OCI-M1 (cell line): ENCODE measurements at places on chromosomes 1 and 21.

DNA sequence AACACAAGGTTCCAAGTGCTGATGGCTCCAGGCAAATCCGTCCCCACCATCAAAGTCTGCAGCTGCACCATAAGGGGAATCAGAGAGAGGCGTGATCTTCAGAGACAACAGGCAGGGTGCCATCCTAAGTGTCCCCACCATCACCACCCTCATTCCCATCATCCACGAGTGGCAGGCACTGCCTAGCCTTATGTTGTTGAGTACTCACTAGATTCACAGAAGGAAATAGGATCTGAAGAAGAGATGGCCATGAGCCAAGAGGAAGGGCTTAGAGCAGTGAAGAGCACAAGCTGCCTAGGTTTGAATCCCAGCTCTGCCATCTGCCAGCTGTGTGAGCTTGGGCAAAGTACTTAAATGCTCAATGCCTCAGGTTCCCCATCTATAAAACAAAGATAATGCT is 207.3 kb upstream of the CSF3R start:
- DNase-seq = no peak

- no peak for DNase-seq
These were observed 1.2 kb upstream of the KRTAP23-1 start for GRCh38 chr21:30349572-30349971.

GRCh38 chr1:212351588-212352362 is 62.9 kb downstream of the PACC1 start:
- peak; percentile 26 for DNase-seq

GRCh38 chr1:230807029-230807428 is 59.8 kb downstream of the CAPN9 start:
- DNase-seq = no peak

DNA sequence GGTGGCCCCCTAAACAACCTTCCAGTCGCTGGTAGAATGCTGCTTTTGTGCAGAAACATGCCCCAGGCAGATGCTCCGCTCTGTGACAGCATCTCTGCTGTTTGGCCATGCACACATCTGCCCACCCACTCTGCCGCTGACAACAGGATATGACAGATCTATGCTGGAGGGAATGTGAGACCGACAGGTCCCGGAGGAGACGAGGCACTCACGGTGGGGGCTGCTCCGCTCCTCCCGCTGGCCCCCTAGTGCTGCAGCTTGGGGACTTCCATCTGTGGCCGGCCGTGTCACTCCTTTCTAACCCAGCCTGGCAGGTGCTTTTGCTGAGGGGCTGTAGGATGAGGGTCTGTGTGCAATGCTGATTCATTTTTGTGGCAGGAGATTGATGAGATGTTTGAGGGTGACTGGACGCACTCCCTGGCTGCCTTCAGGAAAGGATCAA is 49.1 kb upstream of the DMRTB1 start:
- DNase-seq = no peak

DNA sequence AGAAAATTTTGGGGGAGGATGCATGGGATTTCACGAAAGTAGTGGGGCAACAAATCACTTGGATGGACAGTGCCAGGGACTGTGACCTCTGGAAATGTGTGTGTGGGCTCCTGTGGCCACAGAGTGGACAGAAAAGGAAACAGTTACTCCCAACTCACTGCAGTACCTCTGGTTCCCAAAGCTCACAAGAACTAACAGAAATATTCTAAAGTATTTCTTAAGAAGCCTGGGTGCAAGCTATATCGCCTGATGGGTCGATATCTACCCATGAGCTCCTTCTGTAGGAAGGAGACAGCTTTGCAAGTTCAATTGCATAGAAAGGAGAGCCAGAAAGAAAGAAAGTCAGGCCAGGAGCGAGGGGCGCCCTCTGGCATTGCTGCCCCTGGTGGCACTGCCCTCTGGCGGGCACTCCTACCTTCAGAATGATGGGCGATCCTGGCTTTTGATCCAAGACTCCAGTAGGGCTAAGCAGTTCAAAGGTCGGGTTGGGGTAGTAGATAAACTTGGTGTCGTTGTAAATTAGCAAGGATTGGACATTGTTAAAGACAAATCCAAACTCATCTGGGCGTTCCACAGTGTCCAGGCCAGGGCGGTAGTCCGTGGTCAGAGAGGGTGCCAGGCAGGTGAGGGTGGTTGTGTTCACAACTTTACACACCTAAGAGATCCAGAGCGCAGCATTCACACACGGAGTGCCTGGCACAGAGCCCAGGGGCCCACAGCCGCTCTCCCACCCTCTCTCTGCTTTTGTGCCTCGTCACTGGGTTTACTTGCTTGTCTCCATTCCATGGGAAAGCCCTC is 134.7 kb upstream of the CD34 start:
- DNase-seq = peak; percentile 16

DNA sequence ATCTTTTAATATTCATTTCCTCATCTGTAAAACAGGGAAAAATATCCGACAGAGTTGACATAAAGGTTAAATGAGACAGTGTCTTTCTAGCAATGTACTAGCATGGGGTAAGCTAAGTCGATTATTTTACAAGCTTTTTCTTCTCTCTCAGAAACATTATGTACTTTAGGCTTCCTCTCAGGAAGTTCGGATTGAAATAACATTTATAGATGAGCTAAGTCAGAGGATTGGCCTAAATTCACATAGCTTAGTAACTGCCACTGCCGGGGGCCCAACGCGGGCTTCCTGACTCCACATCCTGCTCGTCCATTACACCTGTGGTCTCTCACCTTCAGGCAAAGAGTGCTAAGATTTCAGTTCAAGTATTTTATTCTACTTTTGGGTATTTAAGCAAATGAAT is 462.3 kb upstream of the NFIA start:
- no peak for DNase-seq

GRCh38 chr1:82515650-82516049 is 714.9 kb downstream of the ADGRL2 start:
- DNase-seq = no peak

DNA sequence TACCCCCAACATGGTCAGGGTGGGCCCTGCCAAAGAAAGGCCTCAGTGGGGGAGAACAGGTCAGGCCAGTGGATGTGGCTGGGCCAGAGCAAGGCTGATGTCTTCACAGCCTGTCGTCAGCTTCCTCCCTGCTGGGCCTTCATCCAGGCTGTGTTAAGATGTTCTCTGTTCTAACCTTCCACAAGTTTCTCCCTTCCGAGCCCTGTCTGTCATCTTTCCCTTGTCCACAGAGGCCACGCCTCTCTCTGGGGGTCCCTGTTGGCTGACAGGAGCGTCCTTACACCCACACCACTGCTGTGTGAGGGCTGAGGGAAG is 36.2 kb downstream of the SIM2 start:
- no peak for DNase-seq

DNA sequence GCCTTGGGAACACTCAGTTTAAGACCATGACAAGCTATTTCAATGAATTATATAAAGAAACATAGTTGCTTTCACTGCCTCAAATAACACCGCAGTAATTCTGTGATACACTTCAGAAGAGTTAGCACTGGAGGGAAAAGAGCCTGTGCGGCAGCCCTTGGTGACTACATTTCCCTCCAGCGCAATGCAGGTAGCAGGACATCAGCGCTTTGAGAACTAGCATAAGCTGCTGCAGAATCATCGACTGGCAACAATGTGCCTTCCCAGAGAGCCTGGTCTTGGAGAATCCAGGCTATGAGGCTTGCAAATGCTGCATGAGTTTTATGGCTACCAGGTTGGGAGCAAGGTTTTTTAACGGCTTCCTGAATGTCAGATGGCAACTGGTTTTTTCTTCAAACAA is 7.5 kb downstream of the NRIP1 start:
- DNase-seq = peak; percentile 68

DNA sequence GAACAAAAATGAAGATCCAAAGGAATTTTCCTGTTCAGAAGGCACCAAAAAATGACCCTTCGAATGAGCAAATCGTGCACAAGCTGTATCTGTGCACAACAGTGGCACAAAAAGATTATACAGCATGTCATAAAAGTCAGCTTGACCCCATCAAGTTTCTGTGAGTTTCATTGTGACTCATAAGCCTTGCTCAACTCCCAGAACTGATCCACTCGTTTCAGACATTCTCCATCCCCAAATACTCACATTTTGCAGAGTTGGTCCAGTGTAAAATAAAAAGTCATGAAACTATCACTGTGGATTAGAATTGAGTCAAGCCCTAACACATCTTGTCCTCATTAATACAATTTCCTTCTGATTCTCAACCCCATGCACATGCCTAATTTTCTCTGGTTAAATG is 174.7 kb upstream of the PKN2 start:
- DNase-seq = no peak

DNA sequence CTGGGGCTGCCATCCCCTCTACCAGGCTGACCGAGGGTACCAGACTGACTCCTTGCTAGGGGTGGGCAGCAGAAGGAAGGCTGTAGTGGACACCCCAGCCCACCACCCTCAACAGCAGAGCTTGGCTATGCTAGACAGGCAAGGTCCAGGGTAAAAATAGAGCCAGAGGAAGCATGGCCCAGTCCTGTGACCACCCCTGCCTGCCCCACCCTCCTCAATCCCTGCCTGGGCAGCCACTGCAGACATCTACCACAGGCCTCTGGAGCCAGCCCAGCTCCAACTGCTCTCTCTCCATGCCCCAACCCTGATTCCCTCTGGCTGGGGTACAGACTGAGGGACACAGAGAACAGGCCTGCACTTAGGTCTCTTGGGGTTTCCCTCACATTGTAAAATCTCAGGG is 1.7 kb downstream of the S100A1 start:
- DNase-seq = no peak

DNA sequence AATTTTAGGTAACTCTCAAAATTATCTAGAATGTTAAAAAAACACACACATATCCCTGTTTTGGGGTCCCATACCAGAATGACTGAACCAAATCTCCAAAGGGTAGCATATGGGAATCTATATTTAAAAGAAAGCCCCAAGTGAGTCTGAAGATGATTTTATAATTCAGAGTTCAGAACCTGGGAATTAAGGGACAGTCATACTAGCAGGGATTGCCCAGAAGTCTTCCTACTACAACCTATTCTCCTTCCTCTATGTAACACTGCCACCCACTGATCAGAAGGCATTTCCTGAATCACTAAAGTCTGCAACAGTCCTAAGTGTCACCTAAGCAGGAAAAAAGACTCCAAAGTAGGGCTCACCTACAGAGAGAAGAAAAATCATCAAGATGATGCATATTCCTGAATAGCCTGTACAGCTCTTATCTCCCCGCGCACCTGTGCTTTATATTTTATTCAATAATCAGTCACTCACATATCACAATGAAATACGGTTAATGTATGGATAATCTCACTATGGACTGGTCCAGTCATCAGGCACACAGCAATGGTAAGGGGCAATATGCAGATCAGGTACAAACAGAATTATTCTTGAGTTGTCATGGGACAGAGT is 4.9 kb downstream of the RGS1 start:
- peak; percentile 80 for DNase-seq

- DNase-seq = no peak
These were observed at the start of gene CD164L2 for GRCh38 chr1:27383039-27383605. CD164L2 (minus strand) TSS chr1:27383333; CDS start chr1:27383239, 94 bp downstream.

GRCh38 chr1:111131693-111132092 is 8.2 kb downstream of the DRAM2 start:
- no peak for DNase-seq

GRCh38 chr1:151457911-151458801 is 1.1 kb downstream of the POGZ start:
- peak; percentile 88 for DNase-seq

DNA sequence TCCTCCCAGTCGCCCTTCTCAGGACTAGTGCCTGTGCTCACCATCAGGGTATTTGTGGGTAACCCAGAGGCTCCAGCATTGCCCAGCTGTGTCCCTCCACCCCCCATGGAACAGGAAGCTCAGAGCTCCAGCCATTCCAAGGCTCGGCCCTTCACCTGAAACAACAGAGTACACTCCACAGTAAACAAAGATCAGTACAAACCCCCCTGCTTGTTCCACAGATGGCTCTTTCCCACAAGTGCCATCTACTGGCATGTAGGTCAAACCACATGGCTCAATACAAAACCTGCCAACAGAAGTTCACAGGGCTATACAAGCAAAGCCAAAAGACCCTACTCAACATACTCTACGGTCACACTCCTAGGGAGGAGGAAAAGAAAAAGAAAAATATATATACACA is 258.7 kb downstream of the AGBL4 start:
- peak; percentile 12 for DNase-seq

GRCh38 chr1:209335178-209335577 is 248.3 kb upstream of the CAMK1G start:
- DNase-seq = peak; percentile 40

- no peak for DNase-seq
These were observed 21.6 kb downstream of the METTL13 start for GRCh38 chr1:171803045-171803444.

DNA sequence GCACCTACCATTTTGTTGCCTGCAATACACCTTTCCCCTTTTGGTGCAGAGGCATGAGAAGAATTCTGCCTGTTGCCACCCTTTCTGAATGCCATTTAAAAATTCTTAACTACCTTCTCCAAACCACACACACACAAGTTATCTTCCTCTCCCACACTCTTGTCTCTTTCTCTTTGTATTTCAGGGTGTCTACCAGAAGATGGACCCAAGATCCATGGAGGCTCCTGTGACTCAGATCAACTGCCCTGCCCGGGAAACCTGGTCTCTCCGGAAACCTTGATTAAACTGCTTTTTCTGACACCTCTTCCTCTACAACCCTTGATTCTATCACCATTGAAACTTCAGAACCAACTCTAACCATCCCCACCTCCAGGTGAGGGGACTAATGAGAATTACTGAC is 2.4 kb upstream of the TARS2 start:
- DNase-seq = peak; percentile 70

DNA sequence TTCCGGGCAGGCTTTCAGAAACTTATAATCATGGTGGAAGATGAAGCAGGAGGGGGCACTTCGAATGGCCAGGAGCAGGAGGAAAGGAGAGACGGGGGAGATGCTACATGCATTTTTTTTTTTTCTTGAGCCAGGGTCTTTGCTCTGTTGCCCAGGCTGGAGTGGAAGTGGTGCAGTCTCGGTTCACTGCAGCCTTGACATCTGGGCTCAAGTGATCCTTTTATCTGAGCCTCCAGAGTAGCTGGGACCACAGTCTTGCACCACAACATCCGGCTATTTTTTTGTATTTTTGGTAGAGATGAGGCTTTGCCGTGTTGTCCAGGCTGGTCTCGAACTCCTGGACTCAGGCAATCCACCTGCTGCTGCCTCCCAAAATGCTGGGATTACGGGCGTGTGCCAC is 61.6 kb downstream of the SELENOF start:
- no peak for DNase-seq

DNA sequence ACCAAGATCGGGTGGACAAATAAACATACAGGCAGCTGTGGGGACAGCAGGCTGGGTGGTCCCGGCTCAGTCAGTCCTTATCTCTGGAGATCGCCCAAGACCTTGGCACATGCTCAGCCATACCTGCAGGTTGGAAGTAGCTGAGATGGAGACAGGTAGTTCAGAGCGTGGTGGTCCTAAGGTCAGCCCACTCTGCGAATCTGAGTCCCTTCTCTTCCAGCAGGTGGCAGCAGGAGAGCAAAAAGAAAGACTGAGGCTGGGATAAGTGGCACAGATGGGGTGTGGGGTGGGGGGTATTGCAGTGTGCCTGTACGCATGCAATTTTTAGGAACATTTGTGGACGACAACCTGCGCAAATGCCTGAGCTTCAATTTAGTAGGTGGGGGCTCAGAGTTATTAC is 104.9 kb downstream of the TENT5C start:
- DNase-seq = peak; percentile 54

GRCh38 chr1:168328731-168329364 is 48.2 kb downstream of the TBX19 start:
- no peak for DNase-seq

- DNase-seq = peak; percentile 96
These were observed 108.0 kb upstream of the ADAR start for GRCh38 chr1:154716011-154716410.
